ENCODE measurements at places on chromosomes 12 and 14.

DNA sequence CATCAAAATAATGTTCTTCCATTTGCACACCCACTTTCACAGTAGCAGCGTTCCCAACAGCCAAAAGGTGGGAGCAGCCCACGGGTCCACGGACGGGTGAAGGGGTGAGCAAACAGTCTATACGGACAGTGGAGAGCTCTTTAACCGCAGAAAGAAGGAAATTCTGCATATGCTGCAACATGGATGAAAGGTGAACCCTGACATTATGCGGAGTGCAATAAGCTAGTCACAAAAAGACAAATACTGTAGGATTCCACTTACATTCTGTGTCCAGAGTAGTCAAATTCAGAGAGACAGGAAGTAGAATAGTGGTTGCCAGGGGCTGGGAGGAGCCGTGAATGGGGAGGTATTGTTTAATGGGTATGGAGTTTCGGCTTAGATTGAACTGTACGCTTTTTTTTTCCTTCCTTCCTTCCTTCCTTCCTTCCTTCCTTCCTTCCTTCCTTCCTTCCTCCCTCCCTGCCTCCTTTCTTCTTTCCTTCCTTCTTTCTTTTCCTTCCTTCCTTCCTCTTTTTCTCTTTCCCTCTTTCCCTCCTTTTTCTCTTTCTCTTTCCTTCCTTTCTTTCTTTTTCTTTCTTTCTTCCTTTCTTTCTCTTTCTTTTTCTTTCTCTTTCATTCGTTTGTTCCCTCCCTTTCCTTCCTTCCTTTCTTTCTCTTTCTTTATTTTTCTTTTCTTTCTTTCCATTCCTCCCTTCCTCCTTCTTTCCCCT, 15.8 kb upstream of the ANKRD9 start:
- DNase-seq: peak; percentile 92

GRCh38 chr14:90867501-90867900, 51.3 kb upstream of the TTC7B start:
- no peak for DNase-seq

DNA sequence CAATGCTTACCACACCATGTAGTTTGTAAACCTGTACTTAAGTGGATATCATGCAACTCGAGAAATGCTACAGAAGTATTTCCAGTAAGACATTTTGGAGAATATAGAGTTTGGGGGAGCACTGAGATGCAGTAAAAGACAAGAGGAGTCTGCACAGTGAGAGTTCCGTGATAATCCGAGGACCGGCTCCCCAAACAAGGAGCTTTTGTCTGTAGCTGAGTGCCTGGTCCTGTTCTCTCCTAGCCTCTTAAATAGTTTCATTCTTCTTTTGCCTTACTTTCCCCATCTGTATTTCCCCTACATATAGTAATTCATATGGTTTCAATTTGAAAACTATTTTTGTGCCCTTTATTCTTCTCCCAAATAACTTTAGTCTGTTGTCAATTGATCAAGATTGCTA, 364.1 kb downstream of the EGLN3 start:
- no peak for DNase-seq

DNA sequence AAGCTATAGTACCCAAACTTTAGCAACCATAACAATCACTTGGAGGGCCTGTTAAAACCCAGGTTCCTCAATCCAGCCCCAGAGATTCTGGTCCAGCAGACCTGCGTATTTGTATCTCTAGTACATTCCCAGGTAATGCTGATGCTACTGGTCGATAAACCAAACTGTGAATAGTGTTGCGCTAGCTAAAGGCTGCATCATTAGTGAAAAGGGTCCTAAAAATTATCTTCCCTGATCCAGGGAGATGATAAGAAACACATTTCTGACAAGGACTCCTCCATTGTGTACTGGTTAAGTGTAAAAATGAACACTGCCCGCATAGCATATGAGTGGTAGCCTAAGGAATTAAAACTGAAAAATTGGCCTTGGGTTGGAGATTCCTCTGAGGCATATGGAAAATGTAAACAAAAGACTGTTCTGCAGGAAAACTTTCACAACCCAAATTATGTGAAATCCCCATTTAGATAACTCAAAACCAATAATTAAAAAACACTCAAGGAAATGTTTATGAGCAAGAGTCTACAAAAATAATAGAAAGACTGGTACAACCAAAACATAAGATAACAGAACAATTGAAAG, 322.7 kb downstream of the CEP128 start:
- no peak for DNase-seq

DNA sequence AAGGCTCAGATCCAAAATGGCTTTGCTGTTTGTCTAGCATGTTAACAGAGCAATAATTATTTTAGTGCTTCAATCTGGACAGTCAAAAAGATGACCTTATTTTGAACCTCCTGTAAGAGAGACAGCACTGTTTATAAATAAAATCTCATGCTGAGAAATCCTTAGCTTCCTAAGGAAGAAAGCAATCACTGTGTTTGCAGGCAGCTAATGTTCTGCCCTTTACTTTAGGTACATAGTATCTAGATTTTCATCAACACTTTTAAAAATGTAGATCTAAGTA, 105.3 kb downstream of the PRKD1 start:
- DNase-seq: no peak

DNA sequence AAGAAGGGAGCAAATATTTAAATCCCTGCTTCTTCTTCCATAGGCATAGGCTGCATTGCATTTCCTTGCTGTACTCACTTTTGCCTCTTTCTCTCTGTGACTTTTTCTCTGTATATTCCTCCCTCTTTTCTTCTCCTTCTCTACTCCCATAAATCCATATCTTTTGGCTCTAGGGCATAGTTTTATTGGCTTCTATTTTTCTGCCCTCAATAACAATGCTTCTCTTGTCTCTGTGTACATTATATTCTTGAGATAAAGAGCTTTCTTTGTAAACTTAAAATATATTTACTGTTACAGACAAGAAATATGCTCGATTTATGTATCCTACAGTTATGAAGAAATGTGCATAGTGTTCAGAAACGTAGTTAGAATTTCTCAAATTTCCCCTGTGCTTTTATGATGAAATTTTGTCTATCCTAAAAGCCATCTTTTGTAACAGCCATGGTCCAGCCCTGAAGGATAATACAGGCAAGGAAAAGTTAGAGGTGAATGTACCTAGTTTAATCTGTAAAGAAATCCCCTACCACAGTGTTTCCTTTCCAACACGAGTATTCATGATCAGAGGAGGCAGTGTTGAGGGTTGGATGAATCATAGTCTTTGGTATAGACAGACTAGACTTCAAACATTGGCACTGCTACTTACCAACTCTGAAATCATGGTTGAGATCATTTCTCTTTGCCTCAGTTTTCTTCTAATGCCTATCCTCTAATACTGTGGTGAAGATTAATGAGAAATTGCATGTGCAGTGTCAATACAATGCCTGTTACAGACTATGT, 173.3 kb upstream of the FAR2 start:
- DNase-seq: no peak

DNA sequence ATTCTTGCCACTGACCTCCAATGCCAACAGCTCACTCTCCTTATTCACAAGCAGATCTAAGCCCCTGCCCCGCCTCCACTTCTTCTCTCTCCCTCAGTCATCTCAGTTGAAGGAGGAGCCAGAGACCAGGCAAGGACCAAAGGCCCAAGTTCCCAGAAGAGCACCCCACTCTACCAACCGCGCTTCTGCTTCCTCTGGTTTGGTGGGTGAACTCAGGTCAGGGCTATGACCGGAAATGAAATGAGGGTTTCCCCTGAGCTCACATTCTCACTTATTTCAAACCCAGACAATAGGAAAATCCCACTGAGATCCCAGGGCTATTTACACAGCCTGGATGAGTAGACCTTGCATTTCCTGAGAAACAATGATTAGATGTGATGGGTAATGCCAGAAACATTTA, 9.9 kb downstream of the DPF3 start:
- no peak for DNase-seq

- DNase-seq: no peak
Measured at GRCh38 chr12:1800401-1801302, 19.7 kb upstream of the LRTM2 start.

- no peak for DNase-seq
Measured at GRCh38 chr12:100601626-100602025, 28.1 kb downstream of the GAS2L3 start.

GRCh38 chr14:22263961-22264360, 325.1 kb downstream of the DAD1 start:
- no peak for DNase-seq

DNA sequence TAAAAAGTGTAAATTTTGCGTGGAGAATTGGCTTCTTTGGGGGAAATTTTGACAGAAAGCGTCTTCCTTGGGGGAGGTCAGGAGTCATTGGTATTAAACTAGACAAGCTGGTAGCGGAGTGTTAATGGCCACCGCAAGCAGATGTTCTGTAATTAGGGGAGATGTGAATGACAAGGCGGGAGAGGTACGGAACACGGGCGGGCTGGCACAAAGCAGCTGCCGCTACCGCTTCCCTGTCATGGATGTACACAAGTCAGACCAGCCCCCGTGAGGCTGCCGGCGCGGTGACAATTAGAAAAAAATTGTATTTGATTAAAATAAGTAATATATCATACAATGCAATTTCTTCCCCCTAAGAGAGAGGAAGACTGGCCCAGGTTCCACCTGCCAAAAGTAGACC, 501.6 kb downstream of the VRK1 start:
- DNase-seq: no peak

DNA sequence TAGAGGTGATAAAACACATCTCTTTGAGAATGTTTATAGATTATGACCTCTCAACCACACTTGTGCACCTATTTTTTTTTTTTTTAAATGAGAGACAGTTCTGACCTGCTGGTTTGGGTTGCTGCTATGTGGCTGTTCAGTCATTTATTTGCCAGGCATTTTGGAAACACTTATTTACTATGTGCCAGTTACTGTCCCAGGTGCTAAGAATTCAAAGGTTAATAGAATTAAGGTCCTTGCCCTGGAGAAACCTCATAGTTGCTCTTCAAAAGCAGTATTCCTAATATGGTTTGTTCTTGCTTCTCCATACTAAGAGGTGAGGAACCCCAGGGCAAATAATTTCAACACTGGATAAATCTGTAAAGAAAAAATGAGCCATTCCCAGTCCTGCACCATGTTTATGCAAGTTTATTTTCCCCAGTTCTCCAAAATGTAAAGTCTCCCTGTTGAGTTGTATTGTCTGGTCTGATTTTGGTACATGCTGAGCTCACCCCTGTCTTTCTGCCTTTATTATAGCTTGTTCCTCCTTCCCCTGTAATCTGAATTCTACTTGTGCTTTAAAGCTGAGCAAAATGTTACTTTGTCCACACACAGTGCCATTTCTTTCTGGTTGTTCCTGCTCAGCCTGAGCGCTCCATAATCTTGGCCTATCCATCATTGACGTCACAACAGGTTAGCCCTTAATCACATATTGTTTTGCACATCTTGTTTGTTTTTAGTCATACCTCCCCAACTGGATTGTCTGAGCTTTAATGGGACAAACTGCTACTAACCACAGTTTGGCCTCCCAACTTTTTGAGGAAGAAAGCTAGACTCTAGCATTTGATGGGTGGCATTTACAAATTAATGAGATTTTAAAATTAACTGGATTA, 56.7 kb downstream of the SRGAP1 start:
- no peak for DNase-seq

DNA sequence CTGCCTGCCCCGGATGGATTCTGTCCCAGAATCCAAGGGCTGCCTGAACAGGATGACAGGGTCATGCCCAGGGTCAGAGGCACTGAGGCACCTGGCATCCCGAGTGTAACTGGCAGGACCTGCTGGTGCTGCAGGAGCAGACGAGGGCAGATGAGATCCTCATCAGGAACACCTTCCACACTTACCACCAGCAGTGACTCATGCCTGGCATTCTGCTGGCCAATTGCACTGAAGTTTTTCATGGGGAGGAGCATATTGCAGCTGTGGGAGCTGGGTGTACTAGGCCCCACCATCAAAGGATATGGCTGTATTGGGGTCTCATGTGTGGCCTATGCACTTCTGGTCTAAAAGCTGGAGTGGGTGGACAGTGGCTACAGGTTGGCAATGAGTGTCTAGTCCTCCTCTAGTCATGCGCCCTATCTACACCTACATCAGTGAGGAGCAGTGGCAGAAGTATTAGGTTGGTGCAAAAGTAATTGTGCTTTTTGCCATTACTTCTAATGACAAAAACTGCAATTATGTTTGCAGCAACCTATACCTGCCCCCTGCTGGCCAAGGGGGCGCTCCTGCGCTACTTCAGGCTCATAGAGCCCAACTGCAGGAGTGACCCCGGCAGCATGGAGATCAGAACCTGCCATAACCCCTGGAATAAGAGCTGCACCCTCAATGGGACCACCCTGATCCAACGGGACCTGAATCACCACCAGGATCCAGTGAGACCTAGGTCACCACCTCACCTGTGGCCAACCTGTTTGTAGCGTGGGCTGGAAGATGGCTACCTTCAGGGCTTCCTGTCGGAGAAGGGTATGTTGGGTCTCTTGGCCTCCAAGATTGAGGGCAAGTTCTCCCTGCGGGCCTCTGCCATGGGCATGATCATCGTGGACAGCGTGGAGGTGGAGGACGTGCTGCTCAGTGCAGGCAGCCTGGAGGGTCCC, 8.0 kb upstream of the C12orf42 start:
- no peak for DNase-seq

GRCh38 chr12:79274501-79275064, 410.0 kb downstream of the SYT1 start:
- DNase-seq: peak; percentile 23

DNA sequence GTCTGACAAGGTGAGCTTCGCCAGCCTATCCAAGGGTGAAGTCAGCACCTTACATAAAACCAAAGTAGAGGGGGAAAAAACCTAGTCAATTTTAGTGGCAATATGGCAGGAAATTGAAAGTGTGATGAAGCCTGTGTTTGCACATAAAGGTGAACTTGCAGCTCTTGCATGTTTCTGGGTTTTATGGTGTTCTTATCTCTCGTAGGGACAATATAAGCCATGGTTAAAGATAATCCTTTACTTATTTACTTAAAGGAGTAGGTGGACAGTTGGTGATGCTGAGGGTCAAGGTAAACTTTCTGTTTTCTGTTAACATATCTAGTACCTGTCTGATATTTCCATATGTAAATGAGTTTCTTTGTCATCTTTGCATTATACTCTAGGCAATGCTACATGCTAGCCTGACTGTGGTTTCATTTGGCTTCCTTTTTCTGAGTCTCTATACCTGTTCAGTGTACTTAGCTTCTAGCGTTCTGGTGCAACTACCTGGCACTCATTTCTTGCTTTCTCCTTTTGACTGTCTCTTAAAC, 32.8 kb downstream of the CCDC91 start:
- DNase-seq: no peak

All from DMS79 treated with DMSO at 0.1 percent for 48 hours (cell line).